ENCODE measurements at places on chromosomes 13 and 19. TPM values are rescaled to one million over a fixed set of nuclear protein-coding genes. Genes with fewer than 3 reads are reported as not detected.

DNA sequence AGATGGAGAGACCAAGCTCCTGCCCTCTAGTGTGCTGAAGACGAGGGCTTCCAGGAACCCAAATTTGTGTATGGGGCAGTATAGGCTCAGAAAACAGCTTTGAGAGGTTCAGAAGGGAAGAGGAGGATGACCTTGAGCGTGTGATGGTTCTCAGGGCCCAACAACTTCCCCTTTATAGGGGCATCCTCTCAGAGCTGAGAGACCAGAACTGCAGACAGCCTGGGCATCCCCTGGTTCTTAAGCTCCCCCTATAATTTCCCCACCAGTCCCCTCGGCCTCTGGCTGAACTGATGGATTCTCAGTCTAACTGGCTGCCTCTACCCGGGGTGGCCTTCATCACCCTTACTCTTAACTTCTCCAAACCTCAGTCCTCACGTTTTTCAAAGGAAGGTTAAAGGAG, 167.5 kb downstream of the URI1 start:
- no peak for DNase-seq

DNA sequence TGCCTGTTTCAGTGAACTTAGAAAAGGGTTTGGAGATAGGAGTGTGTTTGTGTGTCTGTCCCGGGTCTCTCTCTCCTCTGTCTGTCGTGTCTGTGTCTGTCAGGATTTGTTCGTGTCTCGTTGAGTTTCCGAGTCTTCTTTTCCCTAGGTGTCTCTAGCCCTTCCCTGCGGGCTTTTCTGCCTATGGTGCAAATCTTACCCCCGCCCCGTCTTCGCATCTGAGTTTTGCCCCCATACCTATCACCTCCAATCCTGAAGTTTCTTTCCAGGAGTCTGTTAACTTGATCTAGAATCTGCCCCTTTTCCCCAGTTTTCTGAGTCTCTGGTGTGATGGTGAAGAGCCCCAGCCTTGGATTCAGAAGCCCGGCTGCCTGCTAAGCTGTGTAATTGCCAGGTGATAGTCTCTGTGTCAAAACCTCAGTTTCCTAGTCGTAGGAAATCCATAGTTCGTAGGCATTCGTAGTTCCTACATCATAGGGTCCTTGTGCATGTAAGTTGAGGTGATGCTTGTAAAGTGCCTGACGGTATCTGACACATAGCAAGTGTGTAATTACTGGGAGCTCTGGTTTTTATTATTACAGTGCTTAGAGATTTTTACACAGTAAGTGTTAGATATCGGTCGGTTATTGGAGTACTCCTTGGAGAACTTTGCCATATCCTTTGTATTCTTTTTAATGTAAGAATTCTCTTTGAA, 782 bp downstream of the EPN1 start:
- no peak for DNase-seq

DNA sequence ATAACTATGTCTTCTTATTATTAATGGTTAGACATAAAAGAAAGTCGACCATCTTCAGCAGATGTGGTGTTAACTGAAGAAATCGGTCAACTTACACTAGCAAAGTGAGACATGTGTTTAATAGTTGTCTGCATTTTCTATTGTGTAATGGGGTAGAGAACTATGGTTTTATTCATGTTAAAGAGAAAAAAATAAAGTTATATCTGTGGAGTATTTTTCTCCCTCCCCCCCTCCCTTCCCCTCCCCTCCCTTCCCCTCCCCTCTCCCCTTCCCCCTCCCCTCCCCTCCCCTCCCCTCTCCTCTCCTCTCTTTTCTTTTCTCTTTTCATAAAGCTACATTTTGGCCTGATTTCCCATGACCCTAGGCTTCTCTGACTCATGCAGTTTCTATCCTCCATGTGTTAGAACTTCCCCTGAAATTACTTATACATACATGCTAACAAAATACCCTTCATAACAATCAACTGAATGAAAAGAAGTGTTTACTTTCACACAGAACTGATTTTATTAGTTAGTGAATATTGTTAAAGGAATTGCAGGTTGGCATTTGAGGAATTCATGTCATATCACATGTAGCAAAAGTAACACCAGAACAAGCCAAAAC, 1431.0 kb upstream of the ATXN8OS start:
- DNase-seq, result no peak

- DNase-seq, result peak; percentile 26
Observed at GRCh38 chr13:44573790-44574465, 2.2 kb downstream of the TSC22D1 start.

DNA sequence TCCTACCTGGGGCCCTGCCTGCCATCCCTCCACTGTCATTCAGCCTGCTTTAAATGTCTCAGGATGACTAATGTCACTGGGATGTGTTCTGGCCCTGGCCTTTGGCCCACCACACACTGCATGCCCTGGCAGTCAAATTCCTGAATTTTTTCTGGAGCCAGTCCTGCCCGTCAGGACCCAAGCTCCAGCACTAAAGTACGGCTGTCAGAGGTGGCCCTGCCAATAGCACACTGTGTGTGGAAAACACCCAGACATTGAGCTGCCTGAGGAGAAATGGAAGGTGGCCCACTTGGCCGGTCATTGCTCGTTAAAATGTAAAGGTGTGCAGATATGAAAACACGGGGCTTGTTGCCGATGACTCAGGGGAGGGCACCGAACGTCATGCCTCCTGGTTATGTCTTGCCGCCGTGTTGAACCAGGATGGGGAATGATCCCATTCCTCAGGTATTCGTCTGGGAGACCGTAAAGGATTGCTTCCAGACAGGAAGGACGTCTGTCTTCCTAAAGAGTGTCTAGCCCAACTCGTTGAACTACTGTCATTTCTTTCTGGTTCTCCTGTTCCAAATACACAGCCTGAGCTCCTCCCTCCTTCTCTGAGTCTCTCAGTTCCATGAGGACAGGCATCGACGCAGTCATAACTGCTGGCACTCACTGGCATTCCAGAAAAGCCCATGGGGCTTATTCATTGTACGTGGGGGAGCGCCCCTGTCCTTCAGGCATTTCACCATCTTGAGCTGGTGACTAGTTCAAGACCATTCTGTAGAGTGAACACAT, 40.6 kb downstream of the COL4A2 start:
- no peak for DNase-seq

GRCh38 chr13:35720690-35721554, 244.4 kb upstream of the MAB21L1 start:
- DNase-seq, result no peak

- DNase-seq, result no peak
Observed at GRCh38 chr13:88068316-88068715, 397.1 kb downstream of the SLITRK5 start.

GRCh38 chr13:77859450-77859849, 59.2 kb downstream of the EDNRB start:
- no peak for DNase-seq

GRCh38 chr13:32252812-32253438, 62.2 kb downstream of the ZAR1L start:
- DNase-seq, result no peak

- no peak for DNase-seq
Observed at GRCh38 chr19:8071912-8072311, 19.4 kb downstream of the CCL25 start.

SBSN gene
- not detected for polyA plus RNA-seq

LILRA6 gene
- polyA plus RNA-seq, result 1.3 TPM

KLK2 gene
- polyA plus RNA-seq, result not detected

TEX29 gene
- polyA plus RNA-seq, result 0.29 TPM
